ENCODE measurements at places on chromosomes 16 and 17.

DNA sequence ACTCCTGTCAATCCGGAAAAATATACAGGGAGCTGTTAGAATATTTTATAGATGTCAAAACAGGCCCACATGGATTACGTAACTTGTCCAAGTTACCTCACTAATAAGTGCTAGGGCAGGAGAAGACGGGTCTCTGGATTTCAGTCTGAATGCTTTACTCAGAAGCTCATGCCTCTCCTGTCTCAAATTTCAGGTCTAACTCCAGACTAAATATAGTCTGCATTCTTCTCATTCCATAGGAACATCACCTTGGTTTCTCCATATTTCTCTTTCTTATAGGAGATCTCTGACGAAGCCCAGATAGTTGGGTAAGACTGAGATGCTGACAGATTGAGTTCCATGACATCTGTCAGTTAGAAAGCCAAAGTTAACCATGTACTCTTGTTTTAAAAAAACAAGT lies 174.2 kb downstream of the STX8 start:
- no peaks in the 10 kb centered on the region for H3K4me1 ChIP-seq
- no peak overlapping the region for H3K4me3 ChIP-seq
- DNase-seq: peak; percentile 82
- no peaks in the 10 kb centered on the region for H3K36me3 ChIP-seq
- no peaks in the 10 kb centered on the region for H3K27me3 ChIP-seq

DNA sequence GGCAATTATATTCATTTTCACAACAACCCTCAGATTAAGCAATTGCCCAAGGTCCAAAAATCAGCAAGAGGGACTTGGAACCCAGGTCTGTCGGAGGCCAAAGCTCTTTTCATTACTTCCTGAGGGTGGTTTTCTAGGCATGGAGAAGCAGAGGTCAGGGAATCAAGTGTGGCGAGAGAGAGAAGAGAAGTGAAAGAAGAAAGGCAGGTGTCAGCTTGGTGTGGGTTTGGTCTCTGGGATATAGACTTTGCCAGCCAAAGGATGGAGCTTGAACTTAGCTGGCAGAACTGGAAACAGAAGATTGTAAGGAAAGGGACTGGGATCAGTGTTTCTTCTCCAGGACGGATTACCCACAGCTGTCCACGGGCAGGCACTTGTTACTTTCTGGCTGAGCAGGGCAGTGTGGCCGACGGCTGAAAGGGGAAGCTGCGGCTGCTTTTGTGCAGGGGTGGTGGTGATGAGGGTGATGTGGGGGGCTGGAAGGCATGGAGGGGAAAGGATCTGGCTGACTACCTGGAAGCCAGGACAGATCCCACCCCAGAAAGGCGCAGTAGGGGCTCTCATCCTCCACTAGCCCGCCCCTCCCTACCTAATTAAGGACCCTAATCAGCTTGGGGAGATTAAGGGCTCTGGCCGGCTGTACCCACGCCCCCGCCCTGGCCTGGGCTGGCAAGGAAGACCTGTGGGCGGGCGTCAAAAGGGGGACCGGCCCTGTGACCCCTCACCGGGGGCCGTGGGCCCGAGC lies at the start of gene GUCY2D:
Gene GUCY2D (plus strand): TSS at position 640 of the 745 bp plus-strand sequence. CDS start 433 bp downstream, outside the sequence.
- no peak within 1 kb of the TSS for H3K27ac ChIP-seq
- H3K4me3 ChIP-seq: no peak within 1 kb of the TSS
- H3K4me1 ChIP-seq: peaks cover 4% of the 10 kb centered on the region
- H3K36me3 ChIP-seq: no peaks in the 10 kb centered on the region
- no peak for DNase-seq

DNA sequence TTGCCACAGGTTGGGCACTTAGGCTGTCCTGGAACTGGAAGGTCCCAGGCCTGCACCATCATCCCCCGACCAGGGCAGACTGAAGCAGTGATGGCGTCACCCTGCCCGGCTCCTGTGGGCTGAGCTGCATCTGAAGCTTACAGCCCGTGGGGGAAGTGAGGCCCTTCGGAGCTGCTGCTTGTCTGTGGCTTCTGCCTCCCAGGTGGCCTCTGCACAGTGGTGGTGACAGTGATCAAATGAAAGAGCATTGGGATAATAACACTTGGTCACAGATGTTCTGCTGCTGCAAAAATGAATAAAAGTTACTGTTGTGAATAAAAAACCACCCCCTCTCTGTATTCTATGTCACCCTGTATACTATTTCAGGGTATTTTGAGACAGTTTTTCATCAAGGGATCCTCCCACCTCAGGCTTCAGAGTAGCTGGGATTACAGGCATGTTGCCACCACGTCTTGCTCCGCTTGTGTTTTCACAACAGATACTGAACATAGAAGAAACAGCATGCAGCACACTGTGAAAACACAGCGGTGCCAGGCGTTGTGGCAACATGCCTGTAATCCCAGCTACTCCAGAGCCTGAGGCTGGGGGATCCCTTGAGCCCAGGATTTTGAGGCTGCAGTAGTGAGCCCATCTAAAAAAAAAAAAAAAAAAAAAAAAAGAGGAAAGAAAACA lies 165.0 kb downstream of the LGALS9B start:
- H3K27ac ChIP-seq: no peak overlapping the region
- no peak overlapping the region for H3K4me3 ChIP-seq
- H3K27me3 ChIP-seq: no peaks in the 10 kb centered on the region
- no peak for DNase-seq
- H3K36me3 ChIP-seq: peaks cover 22% of the 10 kb centered on the region

DNA sequence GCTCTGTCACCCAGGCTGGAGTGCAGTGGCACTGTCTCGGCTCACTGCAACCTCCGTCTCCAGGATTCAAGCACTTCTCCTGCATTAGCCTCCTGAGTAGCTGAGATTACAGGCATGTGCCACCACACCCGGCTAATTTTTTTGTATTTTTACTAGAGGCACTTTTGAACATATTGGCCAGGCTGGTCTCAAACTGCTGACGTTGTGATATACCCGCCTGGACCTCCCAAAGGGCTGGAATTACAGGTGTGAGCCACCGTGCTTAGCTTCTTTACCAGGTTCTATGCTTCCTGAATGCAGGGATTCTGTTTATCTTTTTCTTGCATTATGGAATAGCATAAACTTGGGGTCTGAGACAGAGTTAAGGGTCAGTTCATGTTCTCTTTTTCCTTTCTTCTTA lies 317.9 kb upstream of the RBFOX1 start:
- H3K36me3 ChIP-seq: no peaks in the 10 kb centered on the region
- H3K27ac ChIP-seq: no peak overlapping the region
- no peak for DNase-seq
- H3K4me3 ChIP-seq: no peak overlapping the region
- no peaks in the 10 kb centered on the region for H3K27me3 ChIP-seq

DNA sequence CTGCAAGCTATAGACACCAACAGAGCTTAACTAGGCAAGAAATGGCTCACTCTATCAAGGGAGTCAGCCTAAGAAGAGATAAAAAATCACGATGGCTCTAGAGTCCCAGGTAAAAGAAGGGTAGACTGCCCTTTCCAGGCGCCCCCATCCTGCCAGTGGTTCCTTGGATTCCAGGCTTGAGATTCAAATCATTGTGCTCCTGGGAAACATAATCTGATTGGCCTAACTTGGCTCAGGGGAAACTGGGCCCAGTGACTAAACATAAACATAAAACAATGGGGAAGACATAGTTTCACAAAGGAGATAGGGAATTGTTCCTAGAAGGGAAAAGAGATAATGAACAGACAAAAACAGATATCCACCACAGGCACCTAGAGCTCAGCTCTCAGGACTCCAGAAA lies 56.4 kb downstream of the ZNF18 start:
- no peaks in the 10 kb centered on the region for H3K36me3 ChIP-seq
- H3K27ac ChIP-seq: no peak overlapping the region
- no peak overlapping the region for H3K4me3 ChIP-seq
- peak; percentile 27 for DNase-seq
- no peaks in the 10 kb centered on the region for H3K27me3 ChIP-seq

DNA sequence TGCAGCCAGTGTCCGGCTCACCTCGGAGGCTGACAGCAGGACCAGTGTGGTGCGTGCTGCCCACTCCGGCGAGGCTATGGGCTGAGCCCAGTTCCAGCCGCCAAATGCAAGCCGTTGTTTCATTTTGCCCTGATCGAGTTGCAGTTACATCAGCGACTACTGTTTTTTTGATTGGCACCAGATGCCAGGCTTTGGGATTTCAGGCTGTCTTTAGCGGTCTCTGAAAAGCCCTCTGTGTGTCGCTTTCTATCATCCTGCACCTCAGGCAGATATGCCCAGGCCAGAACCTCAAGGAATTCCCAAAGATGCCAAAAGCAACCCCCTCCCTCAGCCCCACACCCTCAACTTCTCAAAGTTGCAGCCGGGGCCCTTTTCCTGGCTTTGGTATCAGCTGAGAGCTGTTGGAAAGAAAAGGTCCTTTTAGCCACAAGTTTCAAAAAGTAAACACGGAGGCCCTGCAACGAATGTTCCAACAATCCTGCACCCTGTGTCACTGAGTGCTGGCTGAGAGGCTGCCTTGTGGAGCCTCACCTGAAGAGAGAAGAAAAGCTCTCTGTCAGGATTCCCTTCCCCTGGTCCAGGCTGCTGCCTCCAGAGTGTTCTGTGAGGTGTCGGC lies 58.9 kb downstream of the WWP2 start:
- H3K27ac ChIP-seq: no peak overlapping the region
- no peak for DNase-seq
- no peak overlapping the region for H3K4me3 ChIP-seq
- H3K4me1 ChIP-seq: no peaks in the 10 kb centered on the region
- no peaks in the 10 kb centered on the region for H3K36me3 ChIP-seq

GRCh38 chr17:42680331-42680808 lies 1.3 kb downstream of the CCR10 start:
- H3K27ac ChIP-seq: no peak overlapping the region
- H3K4me3 ChIP-seq: peak overlapping the region; percentile 5
- H3K27me3 ChIP-seq: peaks cover 33% of the 10 kb centered on the region
- no peak for DNase-seq
- H3K36me3 ChIP-seq: no peaks in the 10 kb centered on the region

DNA sequence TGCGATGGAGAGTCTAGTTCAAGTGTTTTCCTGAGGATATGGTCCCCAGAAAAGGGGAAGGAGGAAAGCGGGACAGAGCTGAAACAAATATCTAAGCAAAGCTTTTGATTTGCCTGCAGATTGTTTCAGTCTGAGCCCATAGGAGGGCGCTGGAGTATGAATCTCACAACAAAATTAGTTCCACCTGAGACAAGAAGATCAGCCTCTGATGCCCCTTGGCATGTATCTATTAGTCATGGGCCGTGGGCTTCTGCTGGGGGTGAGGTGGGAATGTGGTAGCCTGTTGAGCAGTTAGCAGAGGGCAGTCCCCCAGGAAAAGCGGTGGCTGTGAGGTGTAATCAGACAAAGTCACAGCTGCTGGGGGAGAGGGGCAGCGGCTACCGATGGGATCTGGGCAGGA lies 446.9 kb downstream of the CA10 start:
- H3K27ac ChIP-seq: no peak overlapping the region
- H3K4me3 ChIP-seq: no peak overlapping the region
- no peak for DNase-seq

DNA sequence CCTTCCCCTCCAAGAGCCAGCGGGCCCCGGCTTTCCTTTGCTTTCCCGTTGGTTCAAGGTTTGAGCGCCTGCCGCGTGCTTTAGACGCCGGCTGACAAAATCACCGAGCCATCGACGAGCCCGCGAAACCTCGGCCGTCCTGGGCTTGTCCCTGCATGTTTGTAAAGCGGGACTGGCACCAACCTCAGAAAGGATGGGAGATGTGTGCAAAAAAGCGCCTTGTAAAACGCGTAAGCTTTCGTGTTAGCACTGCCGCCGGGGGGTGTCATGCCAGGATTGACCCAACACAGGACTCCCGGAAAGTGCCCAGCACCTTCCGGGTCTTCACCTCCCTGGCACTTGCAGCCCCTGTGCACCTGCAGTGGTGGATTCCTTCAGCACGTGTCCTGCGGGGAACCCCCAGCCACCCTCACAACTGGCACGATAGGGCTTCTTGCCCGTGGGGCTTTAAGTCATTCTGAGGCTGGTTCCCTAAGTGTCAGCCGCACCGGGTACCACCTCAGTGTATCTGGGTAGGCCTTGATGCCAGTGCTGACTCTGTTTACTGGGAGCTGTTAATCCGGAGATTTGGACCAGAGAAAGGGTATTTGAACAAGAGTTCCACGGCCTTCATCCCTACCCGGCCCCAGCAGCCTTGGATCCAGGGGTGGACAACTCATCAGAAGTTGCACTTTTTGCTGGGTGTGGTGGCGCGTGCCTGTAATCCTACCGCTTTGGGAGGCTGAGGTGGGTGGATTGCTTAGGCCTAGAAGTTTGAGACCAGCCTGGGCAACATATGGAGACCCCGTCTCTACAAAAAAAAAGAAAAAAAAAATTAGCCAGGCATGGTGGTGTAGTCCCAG lies 817 bp downstream of the NDUFAF8 start:
- peaks cover 6% of the 10 kb centered on the region for H3K36me3 ChIP-seq
- H3K4me1 ChIP-seq: peaks cover 18% of the 10 kb centered on the region
- H3K27me3 ChIP-seq: no peaks in the 10 kb centered on the region
- DNase-seq: peak; percentile 13

DNA sequence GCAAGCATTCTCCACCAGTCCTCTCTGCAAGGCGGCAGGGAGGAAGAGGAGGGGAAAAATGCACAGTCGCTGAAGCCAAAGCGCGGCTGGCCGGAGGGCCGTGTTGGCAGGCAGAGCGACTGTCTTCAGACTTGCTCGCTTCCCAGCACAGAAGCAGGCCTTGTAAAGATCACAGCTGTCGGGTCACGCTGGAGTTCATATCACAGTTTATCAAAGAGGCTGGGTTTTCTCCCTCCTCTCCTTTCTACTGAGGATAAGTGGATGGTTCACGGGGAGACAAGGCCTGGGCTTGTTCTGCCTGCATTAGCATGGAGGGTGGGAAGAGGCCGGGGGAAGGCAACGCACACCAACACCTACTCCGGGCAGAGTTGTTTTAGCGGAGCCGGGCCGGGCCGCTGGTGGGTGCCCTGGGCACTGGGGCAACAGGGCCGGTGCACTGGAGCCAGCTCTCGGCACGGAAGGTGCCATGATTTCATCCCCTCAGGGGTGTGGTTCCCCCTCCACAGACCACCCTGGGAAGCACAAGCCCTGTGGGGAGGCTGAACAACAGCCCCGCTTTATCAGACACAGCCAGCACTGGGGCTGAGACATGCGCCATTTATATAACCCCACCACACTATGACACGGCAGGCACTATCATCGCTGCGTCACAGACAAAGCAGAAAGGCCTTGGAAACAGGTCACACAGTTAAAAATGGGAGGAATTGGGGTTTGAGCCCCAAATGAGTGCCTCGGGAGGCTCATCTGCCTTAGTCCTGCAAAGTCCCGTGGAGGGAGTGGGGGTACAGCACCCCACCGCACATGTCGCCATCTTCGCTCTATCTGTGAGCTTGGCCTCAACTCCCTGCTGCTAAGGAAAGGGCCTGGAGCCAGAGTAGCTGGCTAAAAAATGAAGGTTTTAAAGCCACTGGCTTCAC lies 40.3 kb upstream of the MTSS2 start:
- H3K4me3 ChIP-seq: no peak overlapping the region
- no peak for DNase-seq
- H3K27ac ChIP-seq: peak overlapping the region; percentile 13
- H3K27me3 ChIP-seq: no peaks in the 10 kb centered on the region

GRCh38 chr16:75792771-75793492 lies 66.6 kb upstream of the CPHXL start:
- H3K4me1 ChIP-seq: no peaks in the 10 kb centered on the region
- H3K4me3 ChIP-seq: no peak overlapping the region
- H3K27me3 ChIP-seq: no peaks in the 10 kb centered on the region
- DNase-seq: no peak

GRCh38 chr17:77317091-77317750 lies 176.5 kb downstream of the SEC14L1 start:
- H3K27ac ChIP-seq: no peak overlapping the region
- peaks cover 2% of the 10 kb centered on the region for H3K36me3 ChIP-seq
- H3K4me1 ChIP-seq: peaks cover 45% of the 10 kb centered on the region
- no peaks in the 10 kb centered on the region for H3K27me3 ChIP-seq
- no peak overlapping the region for H3K4me3 ChIP-seq

GRCh38 chr16:86512301-86512859 lies 2.1 kb downstream of the FOXF1 start:
- no peaks in the 10 kb centered on the region for H3K36me3 ChIP-seq
- H3K4me3 ChIP-seq: no peak overlapping the region
- peaks cover 7% of the 10 kb centered on the region for H3K4me1 ChIP-seq
- H3K27ac ChIP-seq: no peak overlapping the region
- H3K27me3 ChIP-seq: peaks cover 89% of the 10 kb centered on the region

Data from trophoblast cell (in vitro differentiated cells and primary cell).